ENCODE measurements at places on chromosomes 5 and 9.

GRCh38 chr5:54876976-54877375 lies 108.4 kb downstream of the ESM1 start:
- no peak for DNase-seq

DNA sequence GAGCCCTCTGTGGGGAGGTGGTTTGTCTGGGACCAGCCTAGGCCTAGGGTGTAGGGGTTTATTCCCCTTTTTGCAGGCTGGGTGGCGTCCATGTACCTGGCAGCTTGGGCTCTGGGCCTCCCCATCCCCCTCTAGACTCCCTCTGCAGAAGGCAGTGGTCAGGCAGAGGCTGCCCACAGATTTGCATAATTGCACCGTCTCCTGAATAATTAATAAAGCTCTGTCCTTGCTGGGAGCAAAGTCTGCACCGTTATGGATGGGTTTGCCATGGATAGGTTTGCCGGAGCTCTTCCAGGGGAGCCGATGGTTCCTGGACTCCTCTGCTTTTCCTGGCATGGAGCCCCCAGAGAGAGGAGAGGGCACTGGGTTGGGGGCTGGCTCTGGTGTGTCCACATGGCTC lies 60.4 kb downstream of the DAB2IP start:
- no peak for DNase-seq

- no peak for DNase-seq
These were observed 254.9 kb upstream of the ARRDC3 start for GRCh38 chr5:91638010-91638409.

GRCh38 chr5:155461304-155461703 lies 447.7 kb downstream of the KIF4B start:
- DNase-seq: no peak

DNA sequence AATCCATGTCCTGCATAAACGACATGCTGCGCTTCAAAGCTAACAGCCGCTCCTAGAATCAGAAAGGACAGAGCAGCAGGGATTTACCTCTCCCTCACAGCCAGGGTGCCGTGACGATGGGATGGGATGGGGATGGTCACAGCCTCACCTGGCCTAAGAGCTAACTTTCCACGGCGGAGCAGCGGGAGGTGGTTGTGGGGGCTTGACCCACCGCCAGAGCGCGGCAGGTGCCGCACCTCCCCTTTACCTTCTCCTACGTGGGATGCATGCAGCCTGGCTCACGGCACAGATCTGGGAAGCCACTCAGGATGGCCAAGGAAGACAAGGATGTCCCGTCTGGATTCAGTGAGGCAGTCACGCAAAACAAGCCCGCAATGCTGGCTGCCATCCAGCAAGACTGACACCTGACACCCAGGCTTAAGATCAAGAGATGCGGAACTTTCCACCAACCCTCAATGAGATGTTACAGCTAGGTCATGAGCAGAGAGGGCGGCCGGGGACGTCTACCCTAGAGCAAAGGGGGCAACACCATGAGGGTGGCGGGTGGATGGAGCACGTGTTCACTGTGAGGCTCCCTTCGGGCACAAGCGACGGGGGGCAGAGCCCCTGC lies 5.8 kb downstream of the BRD9 start:
- no peak for DNase-seq

GRCh38 chr9:15711931-15712330 lies 159.1 kb downstream of the CCDC171 start:
- peak; percentile 12 for DNase-seq

All from NCI-H1105 (cell line).